ENCODE measurements at places on chromosomes 3 and 15.
A peak's percentile ranks its signal among the peaks of the same experiment; 100 is the strongest.

- no peak for DNase-seq
These were observed 27.0 kb upstream of the CAPN3 start for GRCh38 chr15:42332331-42332730.

GRCh38 chr15:99151156-99151555, 46.3 kb downstream of the SYNM start:
- DNase-seq, result no peak

GRCh38 chr3:43015572-43015971, 36.5 kb downstream of the GASK1A start:
- DNase-seq, result no peak

DNA sequence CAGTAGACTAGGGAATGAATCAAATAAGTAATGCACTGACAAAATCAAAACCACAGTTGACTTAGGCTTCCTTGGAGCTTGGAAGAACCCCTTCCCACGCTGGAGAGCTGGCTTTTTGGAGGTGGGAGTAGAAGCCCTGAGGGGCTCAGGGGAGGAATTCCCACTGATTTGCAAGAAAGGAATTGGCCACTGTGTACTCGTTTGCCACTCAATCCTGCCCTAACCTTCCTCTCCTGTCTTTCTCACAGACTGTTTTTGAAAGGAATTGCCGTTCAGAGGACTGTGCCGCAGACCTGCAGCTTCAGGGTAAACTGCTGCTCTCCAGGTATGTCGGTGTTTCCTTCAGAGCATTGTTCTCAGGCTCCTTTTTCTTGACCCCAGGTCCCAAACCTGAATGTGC, 208.2 kb upstream of the CTDSPL start:
- no peak for DNase-seq

DNA sequence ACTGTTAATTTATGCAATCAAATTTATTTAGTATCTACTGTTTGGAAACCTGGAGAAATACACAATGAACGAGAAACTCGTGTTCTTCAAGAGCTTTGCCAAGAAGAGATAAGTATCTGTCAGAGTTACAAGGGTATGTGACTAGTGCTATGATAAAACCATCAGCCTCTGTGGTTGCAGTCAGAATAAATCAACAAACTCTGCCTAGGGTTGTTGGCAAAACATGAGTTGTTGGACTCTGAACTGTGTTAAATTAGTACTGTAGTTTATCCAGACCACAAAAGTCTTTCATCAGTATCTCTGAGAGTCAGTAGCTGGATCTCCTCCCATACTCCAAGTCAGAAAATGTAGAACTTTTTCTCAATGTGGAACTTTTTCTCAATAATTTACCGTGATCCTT, 918.4 kb downstream of the NAALADL2 start:
- no peak for DNase-seq

DNA sequence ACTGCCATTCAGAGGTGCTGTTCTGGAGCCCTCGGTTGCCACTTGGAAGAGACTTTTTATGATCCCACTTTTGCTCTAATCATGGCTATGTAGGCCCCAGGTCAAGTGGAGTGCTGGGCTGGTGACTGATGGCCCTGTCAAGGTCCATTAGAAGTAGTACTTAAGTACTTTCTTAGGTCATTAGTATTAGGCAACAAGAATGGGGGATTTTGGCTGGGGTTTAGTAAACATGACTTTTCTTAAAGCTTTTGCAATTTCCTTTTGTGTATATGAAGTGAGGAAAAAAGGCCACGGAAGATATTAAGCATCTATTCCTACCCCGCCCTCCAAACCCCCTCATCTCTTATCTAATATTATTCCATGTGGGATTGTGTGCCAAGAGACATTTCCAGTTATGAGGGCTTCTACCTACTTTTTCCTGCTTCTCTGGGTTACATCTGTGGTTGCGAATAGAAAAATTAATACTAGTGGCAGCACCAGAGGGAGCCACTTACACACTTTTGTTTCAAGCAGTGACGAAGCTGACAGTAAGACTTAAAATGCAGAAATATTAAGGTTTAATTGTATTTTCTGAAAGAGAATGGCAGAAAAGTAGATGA, 13.9 kb downstream of the NLGN1 start:
- DNase-seq, result peak; percentile 23

- DNase-seq, result no peak
These were observed 35.7 kb upstream of the LCTL start for GRCh38 chr15:66601521-66601920.

DNA sequence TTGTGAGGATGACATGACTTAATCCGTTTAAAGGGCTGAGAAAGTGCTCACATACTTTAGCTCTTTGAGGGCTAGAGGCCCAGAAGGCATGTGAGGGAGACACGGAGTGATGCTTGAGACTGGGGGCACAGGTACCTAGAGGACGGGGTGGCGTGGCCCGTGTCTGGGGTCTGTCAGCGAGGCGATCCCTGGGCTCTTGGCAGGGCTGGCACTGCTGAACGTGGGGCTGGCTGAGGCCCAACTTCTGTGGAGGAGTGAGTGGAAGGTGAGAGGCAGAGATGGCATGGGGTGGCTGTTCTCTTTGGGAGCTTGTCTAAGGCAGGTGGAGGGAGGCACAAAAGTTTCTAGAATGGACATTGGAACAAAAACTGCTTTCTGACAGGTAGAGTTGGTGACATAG, 9.5 kb downstream of the SEMA4B start:
- DNase-seq, result no peak

DNA sequence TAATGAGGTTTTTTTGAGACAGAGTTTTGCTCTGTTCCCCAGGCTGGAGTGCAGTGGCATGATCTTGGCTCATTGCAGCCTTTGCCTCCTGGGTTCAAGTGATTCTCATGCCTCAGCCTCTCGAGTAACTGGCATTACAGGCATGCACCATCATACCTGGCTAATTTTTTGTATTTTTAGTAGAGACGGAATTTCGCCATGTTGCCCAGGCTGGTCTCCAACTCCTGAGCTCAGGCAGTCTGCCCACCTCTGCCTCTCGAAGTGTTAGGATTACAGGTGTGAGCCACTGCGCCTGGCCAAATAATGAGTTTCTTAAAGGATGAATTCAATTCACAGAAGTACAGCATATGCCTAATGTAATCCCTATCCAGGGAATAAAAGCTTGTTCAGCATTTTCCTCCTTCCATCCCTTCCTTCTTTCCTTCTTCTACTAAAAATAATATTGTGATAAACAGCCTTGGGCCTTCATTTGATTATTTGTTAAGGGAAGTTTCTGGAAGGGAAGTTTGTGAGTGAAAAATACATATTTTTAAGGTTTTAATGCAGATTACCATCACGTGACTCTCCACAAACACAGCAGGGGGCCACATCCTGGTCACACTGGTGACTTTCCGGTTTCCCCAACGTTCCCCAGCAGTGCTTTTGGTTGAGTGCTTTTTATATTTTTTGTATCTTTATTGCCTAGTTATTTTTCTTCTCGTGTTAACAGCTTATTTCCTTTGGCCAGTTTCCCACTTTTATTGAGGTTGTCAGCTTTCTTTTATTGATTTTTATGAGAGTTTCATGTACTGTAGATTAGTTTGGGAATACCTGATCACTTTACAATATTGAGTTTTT, 116.8 kb downstream of the USP13 start:
- no peak for DNase-seq

- no peak for DNase-seq
These were observed 198.4 kb downstream of the EBLN2 start for GRCh38 chr3:73259856-73260255.

DNA sequence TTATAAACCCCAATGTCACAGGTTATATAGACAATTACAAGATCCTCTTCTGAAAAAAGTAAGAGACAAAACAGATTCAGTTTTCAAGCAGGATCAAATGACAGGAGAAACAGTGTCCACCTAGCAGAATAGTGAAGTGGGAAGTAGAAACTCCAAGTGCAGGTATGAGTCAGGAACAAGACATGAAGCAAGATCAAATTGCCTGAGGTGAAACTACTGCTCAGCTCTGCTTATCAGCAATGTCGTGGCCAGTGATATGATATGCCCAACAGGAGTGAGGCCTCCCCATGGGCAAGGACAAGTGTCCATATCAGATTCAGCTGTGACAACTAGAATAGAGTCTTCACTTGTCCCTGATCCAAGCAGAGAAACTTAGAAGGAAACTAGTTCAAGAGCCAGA, 100.0 kb downstream of the ZMAT3 start:
- DNase-seq, result no peak

DNA sequence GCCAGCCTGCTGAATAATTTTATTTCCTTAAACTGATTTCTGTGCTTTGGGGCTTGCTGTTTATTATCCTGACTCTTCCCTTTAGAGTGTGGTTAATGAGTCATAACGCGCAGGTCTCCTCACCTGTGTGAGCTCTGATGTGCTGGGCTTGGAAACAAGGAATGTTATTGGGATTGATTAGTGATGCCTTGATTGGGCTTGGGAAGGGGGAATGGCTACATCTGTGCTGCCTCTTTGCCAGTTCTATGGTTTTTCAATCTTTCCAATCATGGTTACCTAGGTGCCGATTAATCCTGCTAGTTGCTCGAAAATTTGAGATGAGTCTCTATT, 161.0 kb downstream of the THSD4 start:
- DNase-seq, result no peak

- DNase-seq, result no peak
These were observed 437.8 kb downstream of the RBMS3 start for GRCh38 chr3:29718661-29719065.

- no peak for DNase-seq
These were observed 106.6 kb upstream of the NR2F2 start for GRCh38 chr15:96223939-96224338.

- DNase-seq, result no peak
These were observed 49.5 kb downstream of the CCDC12 start for GRCh38 chr3:46926871-46927717.

DNA sequence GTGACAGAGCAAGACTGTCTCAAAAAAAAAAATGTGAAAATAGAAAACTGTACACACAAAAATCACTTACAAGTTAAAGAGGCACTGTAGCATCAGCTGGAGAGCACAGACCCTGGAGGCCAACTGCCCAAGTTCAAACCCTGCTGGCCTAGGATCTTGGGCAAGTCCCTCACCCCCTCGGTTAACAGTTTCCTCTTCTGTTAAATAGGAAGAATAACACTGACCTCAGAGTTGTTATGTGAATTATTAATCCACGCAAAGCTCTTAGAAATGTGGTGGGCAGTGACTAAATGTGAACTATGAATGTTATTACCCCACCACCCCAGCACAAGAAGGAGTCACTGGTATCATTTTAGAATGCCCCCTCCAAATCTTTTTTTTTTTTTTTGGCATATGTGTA, 11.2 kb downstream of the CIB1 start:
- no peak for DNase-seq

DNA sequence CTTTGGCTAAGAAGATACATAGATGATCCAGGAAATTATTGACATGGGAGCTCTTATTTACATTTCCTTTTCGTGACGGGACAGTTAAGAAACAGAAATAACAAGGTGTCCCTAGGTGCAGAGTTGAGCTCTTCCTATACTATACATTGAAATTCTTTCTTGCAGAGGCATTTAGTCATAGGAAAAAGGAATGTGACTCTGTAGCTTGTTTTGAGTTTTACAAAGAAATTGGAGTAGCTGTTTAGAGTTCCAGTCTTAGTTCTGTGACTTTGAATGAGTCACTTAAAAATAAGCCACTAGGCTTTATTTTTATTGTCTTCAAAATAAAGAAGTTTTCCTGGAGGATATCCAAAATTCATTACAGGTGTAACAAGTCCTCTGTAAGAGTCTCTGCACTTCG, 723.5 kb upstream of the SGO1 start:
- DNase-seq, result no peak

DNA sequence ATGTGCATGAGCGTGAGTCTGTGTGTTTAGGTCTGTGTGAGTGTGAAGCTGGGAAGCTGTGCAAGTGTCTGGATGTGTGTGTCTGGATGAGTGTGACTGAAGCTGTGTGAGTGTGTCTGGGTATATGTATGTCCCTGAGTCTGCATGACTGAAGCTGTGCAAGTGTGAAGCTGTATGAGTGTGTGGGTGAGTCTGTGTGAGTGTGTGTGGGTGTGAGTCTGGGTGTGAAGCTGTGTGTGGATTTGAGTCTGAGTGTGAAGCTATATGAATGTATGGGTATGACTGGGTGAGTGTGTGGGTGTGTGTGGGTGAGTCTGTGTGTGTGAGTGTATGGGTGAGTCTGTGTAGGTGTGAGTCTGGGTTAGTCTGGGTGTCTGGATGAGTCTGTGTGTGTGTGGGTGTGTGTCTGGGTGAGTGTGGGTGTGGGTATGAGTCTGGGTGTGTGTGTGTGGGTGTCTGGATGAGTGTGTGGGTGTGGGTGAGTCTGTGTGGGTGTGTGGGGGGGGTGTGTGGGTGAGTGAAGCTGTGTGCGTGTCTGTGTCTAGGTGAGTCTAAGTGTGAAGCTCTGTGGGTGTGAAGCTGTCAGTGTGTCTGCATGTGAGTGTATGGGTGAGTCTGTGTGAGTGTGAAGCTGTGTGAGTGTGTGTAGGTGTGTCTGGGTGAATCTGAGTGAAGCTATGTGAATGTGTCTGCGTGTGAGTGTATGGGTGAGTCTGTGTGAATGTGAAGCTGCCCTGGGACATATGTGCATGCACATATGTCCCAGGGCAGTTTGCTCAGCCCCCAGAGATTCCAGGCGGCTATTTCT, 20.3 kb downstream of the MINAR1 start:
- DNase-seq, result no peak

GRCh38 chr15:37550360-37551024, 383.9 kb upstream of the TMCO5A start:
- no peak for DNase-seq

GRCh38 chr3:106302451-106303221, 433.8 kb upstream of the CBLB start:
- no peak for DNase-seq

DNA sequence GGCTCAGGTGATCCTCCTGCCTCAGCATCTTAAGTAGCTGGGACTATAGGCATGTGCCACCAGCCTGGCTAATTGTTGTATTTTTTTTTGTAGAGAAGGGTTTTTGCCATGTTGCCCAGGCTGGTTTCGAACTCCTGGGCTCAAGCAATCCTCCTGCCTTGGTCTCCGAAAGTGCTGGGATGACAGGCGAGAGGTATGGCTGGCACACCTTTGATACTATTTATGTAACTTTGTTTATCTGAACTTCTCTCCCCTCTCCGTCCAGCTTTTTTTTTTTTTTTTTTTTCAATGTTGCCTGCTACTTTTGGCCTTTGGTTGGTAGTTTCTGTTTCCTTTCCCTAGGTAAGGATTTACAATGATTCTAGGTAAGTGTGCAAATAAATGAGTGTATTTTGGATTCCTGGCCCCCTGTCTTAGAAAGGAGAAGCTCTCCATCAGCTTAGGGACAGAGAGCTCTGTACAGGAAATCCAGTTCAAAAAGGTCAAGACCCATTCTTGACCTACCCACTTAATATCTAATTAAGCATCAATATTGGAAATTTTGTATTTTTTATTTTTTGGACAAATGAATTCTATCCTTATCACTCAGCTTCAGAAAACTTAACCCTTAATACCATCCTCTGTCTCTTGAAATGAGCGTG, 6.8 kb downstream of the ARL6IP5 start:
- no peak for DNase-seq

DNA sequence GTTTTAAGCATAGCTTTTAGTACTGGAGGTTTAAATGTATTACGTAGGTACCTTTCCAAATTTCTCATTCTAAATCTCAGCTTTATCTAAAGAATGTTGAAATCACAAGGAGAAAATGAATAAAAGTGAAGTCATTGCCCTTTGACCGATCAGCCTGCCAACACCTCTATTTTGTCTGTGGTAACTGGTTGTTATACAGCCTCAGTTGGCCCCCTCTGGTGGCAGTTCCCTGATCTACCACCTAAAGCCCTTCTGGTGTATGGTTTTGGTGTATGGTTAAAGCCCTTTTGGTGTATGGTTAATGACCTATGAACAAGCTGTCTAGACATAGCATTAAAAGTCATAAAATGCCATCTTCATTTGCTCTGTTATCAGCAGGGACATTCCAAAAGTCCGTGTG, 378.2 kb upstream of the AZI2 start:
- DNase-seq, result peak; percentile 72

- no peak for DNase-seq
These were observed 38.1 kb downstream of the TRAK1 start for GRCh38 chr3:42129014-42129953.

GRCh38 chr3:6249679-6250078, 611.2 kb upstream of the GRM7 start:
- DNase-seq, result no peak
